Activated CD8-positive, alpha-beta memory T cell treated with anti-CD3 and anti-CD28 coated beads for 1 hour (primary cell): ENCODE measurements at places on chromosomes 6 and 20.

- no peak for DNase-seq
These were observed 168.4 kb downstream of the EDN1 start for GRCh38 chr6:12458558-12458957.

DNA sequence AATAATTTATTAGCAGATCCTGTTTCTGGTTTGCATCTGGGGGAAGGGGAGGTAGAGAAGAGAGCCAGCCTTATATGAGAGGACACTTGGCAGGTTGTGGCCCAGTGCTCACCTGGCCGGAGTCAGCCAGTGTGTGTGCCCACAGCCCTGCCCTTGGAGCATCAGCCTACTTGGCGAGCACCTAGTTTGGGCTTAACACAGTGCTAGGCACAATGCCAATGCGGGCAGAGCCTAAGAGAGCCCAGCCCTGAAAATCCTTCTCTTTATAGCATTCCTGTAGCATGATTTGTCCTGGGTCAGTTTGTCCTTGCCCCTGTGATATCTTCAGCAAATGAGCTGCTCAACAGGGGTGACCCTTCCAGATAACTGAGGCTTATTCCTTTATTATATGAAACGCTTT lies 73.0 kb downstream of the SLX4IP start:
- no peak for DNase-seq

DNA sequence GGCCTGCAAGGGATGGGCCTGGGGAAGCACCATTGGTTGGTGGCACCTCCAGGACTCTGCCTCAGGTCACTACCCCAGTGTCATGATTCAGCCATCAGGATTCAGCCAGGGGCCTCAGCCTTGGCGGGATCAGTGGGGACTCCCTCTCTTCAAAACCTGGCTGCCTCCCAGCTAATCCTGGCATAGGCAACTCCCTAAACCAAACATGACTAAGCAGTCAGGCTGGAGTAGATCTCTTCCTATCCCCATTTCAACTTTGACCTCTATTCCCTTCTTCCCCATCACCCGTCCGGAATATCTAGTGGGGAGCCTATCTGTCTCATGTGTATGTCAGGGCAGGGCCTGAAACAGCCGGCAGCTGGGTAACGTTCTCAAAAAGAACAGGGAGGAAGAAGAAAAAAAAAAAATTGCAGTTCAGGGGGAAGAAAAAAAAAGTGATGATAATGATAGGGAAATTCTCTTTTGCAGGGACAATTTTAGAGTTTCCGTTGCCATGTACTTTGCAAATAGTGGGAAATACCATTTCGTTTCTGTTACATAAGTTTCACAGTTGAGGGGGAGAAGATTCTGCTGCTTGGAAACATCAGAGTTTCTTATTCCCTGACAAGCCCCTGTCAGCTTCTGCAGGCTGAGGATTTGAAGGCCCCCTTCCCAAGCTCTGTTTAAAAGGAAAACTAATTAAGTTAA lies 4.1 kb upstream of the PREX1 start:
- DNase-seq: no peak

GRCh38 chr6:159714404-159714803 lies 12.9 kb upstream of the WTAP start:
- no peak for DNase-seq

DNA sequence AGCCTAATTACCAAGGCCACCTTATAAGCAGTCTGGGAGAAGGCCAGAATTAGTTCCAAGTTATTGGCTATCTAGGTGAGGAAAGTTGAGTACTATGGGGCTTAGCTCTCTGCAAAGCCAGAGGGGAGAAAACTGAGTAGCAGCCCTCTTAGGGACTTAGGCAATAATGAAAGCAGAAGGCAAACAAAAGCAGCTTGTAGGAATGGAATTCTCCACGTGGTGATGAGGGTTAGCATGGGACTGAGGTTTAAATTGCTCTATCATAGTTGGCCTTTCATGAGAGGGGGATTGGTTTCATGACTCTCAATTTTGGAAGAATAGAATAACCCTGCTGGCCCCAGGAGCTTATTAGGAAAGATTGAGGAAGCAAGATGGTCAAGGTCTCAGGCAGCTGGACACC lies 7.0 kb upstream of the UBE2J1 start:
- no peak for DNase-seq

- DNase-seq: no peak
These were observed 26.3 kb downstream of the PRDM1 start for GRCh38 chr6:106112433-106112832.

GRCh38 chr6:110410511-110410910 lies 4.9 kb downstream of the DDO start:
- no peak for DNase-seq

DNA sequence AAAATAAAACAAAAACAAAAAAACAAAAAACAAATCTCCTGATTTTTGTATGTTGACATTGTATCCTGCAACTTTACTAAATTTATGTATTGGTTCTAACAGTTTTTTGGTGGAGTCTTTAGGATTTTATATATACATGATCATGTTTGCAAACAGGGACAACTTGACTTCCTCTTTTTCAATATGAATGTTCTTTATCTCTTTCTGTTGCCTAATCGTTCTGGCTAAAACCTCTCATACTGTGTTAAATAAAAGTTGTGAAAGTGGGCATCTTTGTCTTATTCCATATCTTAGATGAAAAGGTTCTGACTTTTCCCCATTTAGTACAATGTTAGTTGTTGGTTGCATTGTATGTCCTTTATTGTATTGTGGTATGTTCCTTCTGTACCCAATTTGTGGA lies 261.7 kb upstream of the NOX3 start:
- DNase-seq: no peak

- no peak for DNase-seq
These were observed 542.3 kb upstream of the JARID2 start for GRCh38 chr6:14703586-14703985.

DNA sequence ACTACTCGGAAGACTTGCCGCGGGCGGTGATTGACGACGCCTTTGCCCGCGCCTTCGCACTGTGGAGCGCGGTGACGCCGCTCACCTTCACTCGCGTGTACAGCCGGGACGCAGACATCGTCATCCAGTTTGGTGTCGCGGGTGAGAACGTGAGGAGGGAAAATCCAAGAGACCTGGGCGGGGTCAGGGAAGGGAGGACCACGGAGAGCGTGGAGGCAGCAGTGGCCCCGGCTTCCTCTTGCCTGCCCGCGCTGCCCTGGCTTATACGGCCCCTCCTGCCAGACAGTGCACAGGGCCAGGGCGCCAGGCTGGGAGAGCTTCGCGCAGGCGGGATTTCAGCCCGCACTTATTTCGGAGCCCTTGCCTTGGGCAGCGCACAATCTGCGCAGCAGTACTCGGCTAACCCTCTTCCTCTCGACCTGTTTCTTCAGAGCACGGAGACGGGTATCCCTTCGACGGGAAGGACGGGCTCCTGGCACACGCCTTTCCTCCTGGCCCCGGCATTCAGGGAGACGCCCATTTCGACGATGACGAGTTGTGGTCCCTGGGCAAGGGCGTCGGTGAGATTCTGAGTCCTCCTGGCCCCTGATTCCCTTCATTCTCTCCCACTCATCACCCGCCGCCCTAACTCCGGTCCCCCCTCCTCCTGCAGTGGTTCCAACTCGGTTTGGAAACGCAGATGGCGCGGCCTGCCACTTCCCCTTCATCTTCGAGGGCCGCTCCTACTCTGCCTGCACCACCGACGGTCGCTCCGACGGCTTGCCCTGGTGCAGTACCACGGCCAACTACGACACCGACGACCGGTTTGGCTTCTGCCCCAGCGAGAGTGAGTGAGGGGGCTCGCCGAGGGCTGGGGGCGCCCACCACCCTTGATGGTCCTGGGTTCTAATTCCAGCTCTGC lies 2.0 kb downstream of the MMP9 start:
- no peak for DNase-seq

DNA sequence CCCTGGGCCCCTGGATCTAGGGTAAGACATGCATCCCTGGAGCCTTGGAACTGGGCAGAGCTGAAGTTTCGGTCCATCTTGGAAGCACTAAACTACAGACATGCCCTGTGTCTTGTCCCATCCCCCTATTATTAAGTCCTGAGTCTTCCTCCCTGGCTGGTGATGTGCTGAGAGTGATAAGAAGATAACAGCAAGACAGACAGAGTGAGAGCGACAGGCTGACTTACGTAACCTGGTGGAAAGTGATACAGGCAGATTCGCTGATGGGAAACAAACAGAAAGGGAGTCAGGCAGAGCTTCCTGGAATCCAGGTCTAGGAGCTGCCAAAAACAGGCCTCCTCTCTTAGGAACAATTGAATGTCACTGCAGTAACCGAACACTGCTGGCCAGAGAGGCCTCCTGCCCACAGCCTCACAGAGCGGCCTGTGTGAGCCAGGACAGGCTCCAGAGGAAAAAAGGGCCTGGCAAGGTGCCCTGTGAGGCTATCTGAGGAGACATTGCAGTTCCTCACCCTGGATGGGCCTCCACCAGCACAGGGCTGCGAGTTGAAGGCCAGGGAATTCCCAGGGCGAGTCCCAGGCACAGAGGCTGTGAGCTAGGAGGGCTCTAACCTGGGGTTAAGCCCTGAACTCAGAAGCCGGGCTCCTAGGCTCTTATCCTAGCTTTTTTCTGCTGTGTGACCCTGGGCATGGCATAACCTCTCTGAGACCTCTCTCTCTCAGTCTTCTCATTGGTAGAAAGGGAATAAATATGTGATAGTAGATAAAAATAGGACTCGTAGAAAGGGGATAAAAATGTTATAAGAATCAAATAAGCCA lies 34.2 kb upstream of the B4GALT5 start:
- DNase-seq: no peak

DNA sequence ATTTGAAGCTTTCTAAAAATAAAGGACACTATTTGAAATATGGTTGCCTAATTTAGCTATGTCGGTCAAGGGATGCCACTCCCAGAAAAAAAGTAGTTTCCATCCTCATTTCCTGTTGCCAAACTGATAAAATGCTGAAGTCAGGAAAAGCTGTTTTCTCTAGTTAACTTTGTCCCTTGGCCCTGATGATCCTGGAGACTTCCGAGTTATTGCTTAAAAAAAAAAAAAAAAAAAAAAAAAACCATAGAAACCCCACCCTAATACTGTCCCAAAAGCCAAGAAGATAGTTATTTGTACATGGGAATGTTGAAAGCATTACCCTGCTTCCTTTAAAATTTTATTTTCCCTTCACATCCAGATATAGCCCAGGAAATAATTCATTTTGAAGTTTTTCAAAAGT lies 236.7 kb downstream of the SOD2 start:
- no peak for DNase-seq
